Activated CD8-positive, alpha-beta T cell treated with anti-CD3 and anti-CD28 coated beads for 36 hours (primary cell): ENCODE measurements at places on chromosomes 4 and X.

- no peak for DNase-seq
Observed at GRCh38 chr4:47791965-47792364, 45.9 kb downstream of the CORIN start.

DNA sequence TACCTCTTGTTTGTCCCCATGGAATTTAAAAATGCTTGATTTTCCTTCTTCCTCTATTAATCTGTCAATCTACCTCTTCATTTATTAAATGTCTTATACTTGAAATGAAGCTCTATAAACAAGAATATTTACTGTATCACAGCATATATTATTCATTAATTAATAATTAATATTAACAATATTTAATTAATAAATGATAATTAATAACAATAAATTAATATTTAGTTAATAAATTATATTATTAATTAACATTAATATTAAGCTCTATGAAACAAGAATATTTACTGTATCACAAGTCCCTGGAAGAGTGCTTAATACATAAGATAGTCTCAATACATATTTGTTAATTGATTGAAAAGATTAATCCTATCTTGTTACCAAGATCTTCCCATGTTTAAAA lies 306.6 kb downstream of the STPG2 start:
- DNase-seq, result no peak

DNA sequence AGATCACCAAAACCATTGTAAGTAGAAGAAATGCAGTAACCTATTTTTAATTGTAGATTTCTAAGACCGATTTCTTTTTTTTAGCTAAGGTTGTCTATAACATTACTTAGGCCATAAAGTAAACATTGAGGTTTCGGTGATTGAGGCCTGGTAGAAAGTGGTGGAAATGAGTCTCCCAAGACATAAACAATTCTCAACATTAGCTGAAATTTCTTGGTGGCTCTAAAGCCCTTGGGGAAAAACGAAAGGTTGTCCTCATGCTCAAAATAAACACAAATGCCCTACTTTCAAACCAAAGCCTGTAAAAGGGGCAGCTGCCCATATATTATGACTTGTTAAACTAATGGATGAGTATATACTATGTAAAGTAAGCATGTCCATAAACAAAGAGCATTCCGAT lies 98.8 kb downstream of the SCFD2 start:
- DNase-seq, result no peak

DNA sequence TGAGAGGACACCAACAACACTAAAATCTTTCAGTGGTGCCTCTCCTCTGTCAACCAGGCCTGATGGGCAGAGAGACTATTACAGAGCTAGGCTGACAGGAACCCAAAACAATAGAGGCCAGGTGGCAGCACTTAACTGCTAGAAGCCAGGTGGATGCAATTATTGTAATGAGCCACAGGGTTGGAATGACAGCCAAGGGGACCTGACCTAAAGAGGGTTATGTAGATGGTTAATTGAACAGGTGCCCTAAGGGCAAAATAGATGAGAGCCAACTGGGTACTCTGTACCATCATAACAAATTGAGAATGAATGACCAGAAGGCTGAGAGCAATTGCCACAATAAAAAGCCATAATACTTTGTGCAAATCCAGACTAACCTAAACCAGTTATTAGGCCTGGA lies 24.7 kb upstream of the FRAS1 start:
- DNase-seq, result no peak

GRCh38 chr4:1049591-1049905 lies 38.1 kb downstream of the FGFRL1 start:
- DNase-seq, result no peak

DNA sequence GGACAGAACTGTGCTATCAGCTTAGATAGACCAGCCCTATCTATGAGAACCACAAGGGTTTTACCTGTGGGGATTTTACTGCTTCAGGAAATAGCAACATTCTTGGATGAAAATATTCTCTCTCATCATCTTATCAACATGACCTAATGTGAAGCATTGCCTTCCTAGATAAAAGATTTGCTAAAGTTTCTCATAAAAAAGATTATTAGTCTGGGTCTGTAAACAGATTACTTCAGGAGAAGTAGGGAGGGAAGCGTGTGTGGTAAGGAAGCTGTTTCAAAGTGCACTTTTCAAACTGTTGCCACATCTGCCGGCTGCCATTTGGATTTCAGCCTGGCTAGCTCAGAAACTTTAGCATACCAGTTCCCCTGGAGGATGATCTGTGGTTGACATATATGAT lies at the start of gene NOX1:
Gene NOX1 (minus strand): TSS at position 35 of the 400 bp plus-strand sequence. CDS start 220 bp downstream, outside the sequence.
- no peak for DNase-seq

DNA sequence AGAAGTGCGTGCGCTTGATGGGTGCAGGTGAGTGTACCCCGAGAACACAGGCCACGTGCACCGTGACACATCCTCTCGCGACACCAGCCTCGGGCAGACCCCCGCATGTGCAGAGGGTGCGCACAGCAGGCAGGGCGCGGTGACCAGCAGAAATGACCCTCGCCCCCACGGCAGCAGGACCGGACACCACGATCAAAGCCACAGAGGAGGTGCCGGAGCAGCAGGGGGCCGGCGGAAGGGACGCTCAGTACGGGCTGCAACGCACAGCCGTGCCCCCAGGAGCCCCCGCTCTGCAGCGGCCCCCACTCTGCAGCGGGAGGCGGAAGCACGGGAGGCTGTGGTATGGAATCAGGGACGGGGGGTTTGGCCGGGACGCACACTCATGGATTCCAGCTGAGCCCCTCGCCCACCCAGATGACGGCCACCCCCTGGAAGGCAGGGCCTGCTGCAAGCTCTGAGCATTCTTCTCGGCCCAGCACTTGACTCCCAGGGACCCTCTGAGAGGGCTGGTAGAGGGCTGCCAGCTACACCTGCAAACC lies 17.1 kb downstream of the PPP2R3B start:
- DNase-seq, result no peak

DNA sequence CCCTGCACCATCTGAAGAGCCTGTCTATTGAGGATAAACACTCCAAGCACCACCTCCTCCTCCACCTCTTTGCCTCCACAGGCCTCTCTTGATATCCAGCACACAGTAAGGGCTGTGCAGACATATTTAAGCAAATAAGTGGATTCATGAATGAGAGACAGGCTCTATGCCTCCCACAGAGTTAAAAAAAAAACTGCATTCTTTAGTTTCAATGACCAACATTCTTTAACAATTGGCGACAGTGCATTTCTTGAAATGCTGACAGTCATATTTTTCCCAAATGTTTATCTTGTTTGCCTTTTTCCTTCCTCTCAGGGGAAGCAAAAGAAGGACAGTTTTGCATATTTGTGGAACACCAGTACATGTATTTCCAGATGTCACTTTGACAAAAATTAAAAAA lies 38.6 kb downstream of the MXRA5 start:
- no peak for DNase-seq

GRCh38 chrX:8720136-8720535 lies 11.8 kb downstream of the ANOS1 start:
- no peak for DNase-seq

- DNase-seq, result no peak
Observed at GRCh38 chr4:154506253-154506652, 14.7 kb upstream of the DCHS2 start.
